Midbrain (tissue), 1 donor: ENCODE measurements at places on chromosomes 11 and 22.

DNA sequence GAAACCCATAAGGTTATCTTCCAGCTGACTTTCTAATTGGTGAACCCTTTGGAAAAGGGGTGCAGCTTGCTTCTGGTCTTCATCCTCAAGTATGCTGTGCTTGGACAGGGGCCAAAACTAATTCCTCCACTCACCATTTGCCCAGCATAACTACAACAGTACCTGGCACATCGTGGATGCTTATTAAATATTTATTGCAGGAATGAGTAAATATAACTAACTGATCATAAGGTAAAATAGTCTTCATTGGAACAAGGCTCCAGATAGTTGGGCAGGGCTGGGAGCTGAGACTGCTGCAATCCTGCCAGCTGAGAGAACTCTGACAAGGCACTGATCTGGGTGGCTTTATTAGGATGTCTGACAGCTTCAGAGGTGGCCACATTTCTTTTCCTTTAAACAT is 2.4 kb upstream of the SIDT2 start:
- DNase-seq, result no peak

DNA sequence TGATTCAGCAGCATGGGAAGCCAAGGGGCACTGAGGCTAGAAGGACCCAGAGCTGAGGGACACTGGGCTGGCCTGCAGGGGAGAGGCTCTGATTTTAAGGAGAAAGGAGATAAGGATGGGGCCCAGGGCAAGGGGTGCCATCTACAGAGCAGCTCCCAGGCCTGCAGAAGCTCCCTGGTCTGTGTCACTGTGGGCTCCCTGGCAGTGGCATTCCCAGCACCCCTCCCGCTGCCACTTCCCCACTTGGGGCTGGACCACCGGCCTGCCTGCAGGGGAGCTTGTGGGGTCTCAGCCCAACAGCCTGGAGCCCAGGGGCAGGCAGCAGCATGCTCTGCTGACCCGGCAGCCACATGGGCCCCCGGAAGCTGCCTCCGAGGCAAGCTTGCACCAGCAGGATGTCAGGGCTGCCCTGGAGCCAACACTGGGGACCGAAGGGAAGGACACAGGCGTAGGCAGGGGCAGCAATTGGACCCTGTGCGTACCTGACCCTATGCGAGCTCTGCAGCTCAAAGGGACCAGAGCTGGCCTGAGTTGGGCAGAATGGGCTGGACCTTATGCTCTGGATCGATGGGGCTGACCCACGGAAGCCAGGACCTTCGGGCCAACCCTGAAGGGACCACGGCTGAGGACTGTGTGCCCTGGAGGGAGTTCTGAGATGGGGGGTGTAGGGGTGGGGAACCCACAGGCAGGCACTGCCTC is 35.4 kb upstream of the WNT7B start:
- no peak for DNase-seq

- no peak for DNase-seq
These were observed 635 bp downstream of the PRR5 start for GRCh38 chr22:44702479-44703198.

- DNase-seq, result no peak
These were observed 20.7 kb downstream of the CHID1 start for GRCh38 chr11:889687-890475.
